ENCODE measurements at places on chromosomes 11 and 22.

DNA sequence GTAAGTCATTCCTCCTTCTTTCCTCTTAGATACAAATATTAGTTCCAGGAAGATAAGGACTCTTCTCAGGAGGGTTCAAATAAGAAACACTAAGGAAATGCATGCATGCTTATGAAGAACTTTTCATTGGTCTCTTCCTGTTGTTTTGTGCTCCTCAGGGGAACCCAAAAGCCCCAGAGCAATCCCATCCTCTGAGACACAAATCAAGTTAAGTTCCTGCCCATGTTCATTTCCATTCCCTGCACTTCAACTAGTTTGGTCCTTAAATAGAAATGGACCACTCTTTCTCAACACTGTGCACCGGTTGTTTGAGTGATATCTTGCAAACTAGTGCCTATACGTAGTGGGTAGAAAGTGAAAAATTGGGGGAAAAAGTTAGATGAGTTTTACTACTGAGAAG lies at the start of gene OR10G4:
OR10G4 (plus strand) TSS at position 301 of the 400 bp plus-strand sequence. CDS start 2,578 bp downstream, outside the sequence.
- DNase-seq: no peak

DNA sequence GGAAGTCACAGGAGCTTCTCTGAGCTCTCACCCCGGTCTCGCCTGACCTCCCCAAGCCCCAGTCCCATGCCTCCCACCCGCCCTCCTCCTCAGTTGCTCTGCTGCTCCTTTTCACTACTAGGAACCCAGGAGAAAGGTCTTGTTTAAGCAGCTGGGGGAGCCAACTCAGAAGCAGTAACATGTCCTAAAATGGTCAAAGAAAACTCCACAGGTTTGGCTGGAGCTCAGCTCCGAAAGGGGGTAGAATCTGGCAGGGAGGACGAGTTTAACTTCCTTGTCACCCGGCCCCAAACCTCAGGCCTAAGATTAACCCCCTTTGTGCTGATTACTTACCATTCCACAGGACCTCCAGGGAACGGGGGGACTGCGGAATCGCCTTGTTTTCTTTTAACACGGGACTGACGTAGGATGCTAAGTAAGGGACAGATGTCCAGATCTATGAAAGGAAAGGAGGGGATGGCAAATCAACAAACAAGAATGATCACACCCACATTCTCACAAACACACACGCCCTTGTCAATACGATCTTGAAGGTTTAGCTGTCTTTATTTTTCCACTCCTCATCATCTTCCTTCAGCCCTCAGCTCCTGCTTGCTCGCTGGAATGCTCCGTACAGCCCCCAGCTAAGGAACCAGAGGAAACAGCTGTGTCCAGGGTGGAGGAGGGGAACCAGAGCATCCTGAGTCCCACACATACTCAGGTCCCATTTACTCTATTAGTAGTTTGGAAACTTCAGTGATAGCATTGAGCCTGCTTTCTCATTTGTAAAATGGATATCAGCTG lies 13.5 kb downstream of the PCSK7 start:
- no peak for DNase-seq

- DNase-seq: no peak
Observed at GRCh38 chr11:17164361-17165246, 43.2 kb downstream of the PIK3C2A start.

- no peak for DNase-seq
Observed at GRCh38 chr11:28756977-28757376, 648.8 kb downstream of the METTL15 start.

DNA sequence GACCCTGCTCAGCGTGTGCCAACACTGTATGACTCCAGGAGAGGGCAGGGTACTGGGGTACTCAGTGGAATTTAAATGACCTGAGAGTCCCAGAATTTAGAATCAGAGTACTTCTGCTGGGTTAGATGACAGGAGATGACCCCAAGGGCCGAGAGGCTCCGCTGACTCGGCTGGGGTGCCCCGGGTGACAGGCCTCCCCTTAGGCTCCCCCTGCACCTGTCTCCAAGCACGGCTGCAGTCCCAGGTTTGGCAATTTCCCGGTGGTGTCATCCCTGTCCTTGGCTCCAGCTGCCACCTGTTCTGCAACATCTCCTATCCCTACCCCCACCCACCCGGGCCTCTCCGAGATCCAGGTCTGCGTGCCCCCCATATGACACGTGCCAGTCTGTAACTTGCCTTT lies 1.3 kb downstream of the ACTN3 start:
- DNase-seq: no peak

DNA sequence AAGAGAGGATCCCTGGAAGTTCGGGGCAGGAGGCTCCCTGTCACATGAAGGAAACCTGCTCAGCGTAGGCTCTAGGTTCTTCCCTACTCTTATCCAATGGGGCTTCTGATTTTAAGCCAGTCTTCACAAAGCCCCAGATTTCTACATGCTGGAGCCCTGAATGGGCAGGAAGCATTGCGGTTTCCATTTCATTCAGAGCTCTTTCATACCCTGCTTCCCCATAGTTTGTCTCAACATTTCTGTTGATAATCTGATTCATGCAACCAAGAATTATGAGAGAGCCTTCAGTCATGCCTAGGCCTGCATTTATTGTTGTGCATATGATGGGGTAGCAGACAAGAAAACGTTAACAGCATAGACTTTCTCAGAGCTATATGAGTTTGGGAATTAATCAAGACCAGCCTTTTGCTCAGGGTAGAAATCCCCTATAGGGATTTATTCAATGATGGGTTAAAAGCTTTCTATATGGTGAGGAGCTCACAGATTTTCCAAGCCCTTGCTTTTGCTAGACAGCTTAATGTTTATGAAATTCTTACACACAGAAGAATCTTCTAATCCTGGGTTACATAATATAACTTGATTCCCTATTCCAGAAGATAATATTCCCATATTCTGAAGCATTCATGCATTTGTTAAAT lies 15.9 kb downstream of the OR51B4 start:
- DNase-seq: no peak

DNA sequence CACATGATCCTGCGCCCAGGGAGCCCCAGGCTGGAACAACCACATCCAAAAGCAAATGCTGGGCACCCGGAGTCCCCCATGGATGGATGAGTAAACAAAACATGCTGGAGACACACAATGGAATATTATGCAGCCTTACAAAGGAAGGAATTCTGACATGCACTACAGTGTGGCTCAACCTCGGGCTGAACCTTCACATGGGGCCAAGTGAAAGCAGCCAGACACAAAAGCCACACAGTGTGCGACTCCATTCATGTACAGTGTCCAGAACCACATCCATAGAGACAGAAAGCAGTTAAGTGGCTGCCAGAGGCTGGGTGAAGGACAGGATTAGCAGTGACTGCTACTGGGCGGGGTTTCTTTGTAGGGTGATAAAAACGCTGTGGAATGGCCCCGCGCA lies 10.1 kb downstream of the POLR3H start:
- no peak for DNase-seq

- DNase-seq: no peak
Observed at GRCh38 chr11:27770576-27770975, 70.3 kb upstream of the BDNF start.

- DNase-seq: no peak
Observed at GRCh38 chr11:2135648-2136201, 3.5 kb downstream of the IGF2 start.

Data from activated naive CD4-positive, alpha-beta T cell (primary cell).